Activated CD4-positive, alpha-beta T cell treated with anti-CD3 and anti-CD28 coated beads for 4 hours (primary cell): ENCODE measurements at places on chromosomes 3 and 15.

- DNase-seq: no peak
Measured at GRCh38 chr15:66154581-66154980, 99.0 kb downstream of the MEGF11 start.

GRCh38 chr15:94858011-94858410 lies 626.6 kb downstream of the MCTP2 start:
- no peak for DNase-seq

DNA sequence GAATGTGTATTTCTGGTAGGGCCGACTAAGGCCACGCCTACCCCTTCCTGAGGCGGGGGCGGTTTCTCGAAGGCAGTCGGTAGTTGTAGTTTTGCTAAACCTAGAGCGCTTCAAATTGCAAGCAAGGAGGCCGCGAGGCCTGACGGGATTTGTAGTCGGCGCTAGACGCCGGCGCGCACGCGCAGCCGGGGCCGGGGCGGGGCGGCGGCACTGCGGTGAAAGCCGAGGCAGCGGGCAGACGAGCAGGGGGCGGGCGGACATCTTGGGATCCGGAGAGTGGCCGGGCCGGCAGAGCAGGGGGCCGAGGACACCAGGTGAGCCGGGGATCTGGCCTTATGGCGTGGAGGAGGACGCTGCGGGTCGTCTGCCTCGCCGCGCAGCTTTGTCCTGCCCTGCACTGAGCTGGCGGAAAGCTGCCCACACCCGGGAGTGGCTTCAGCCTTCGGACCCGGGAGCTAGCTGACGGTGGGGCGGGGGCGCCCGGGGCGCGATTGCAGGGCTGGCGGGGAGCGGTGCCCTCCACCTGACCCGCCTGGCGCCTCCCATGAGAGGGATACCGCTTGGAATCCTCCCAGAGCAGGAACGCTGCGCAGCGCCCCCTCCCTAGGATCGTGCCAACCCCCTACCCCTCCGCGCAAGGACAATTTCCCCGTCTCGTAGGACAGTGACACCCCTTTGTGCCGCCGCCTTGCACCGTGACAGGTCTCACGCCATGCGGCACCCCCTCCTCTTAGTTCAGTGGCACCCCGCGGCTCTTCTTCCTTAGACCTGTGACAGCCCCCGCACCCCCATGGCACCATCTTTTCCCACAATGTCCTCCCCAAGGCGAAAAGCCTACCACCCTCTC lies at the start of gene AP2M1:
Gene AP2M1, plus strand, starts transcription at position 210 of the 847 bp plus-strand sequence. CDS start 2,139 bp downstream, outside the sequence.
- DNase-seq: peak; percentile 97

GRCh38 chr3:66904336-66904735 lies 93.8 kb upstream of the KBTBD8 start:
- DNase-seq: no peak

DNA sequence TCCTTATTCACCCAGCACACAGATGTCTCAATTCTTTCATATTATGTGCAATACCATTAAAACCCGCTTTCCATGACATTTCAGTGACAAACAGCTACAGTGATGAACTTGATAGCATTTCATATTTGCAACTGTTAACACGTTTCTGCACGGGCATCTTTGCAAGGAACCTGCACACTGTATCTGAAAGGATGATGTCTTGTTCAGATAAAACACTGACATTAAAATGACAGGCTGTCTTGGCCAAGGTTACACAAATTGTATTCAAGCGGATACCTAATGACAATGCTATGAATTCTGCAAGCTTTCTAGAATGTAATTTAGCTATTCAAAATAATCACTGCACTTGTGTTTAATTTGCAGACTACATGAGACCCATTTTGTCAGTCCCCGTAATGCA lies 529.2 kb downstream of the FOXP1 start:
- no peak for DNase-seq
